SK-N-SH treated with all-trans-retinoic acid at 6 μM for 48 hours (cell line): ENCODE measurements at places on chromosomes 5 and 9.

DNA sequence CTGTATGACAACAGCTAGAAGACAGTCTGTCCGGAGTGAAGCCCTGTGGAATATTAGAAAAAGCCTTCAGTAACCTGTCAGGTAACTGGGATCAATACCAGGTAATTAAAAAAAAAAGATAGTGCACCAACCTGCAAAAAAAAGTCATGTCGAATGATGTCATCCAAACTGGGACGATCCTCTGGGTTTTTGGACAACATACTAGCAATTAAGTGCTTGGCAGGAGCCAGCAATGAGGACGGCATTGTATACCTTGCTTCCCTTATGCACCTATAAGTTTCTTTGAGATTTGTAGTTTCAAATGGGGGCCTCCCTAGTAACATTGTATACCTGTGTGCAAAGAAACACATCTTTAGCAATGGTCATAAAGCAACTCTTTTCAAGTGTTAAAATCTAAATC is 2.8 kb downstream of the PLK2 start:
- no peak for ATAC-seq

GRCh38 chr9:122347348-122348287 is 23.2 kb upstream of the PTGS1 start:
- peak; percentile 22 for ATAC-seq

DNA sequence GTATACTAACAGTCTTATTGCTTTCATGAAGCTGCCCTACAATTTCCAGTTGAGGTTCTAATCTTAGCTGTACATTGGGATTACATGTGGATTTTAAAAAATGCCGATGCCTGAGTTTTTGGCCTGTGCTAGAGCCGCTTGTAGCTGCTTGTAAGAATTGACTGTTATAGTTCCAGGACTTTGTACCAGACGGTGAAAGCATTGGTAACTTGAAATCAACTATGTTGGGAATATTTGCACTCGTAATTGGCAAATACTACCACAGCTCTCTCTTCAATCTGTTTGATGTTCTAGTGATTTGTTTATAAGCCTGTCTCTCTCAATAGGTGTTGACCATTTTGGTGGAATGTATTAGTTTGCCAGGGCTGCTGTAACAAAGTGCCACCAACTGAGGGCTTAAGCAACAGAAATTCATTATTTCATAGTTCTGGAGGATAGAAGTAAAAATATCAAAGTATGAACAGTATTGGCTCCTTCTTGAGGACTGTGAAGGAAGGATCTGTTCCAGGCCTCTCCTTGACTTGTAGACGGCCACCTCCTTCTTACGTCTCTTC is 50.5 kb upstream of the DHFR start:
- no peak for ATAC-seq

GRCh38 chr5:76565009-76565408 is 58.2 kb downstream of the F2RL2 start:
- no peak for ATAC-seq

DNA sequence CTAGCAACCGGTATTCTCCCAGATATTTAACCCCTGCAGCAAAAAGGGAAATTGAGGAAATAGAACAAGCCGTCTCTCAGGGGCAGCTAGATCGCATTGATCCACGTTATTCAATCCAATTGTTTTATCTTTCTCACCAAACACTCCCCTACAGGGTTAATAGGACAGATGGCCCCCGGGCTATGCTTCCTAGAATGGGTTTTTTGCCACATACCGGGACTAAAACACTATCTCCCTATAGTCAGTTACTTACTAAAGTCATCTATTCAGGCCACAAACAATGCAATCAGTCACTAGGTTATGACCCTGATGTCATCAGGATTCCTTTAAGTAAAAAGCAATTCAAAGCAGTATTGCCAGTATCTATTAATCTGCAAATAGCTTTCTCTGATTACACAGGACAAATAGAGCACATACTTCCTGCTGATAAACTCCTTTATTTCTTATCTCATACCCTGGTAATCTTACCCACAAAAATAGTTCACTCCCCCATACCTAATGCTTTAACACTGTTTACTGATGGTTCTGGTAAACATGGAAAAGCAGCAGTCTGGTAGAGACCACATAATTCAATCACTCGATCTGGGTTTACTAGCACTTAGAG is 159.0 kb downstream of the CPLANE1 start:
- ATAC-seq, result no peak

- no peak for ATAC-seq
Observed at GRCh38 chr9:93648181-93648580, 71.8 kb downstream of the PHF2 start.

GRCh38 chr5:58341476-58341875 is 118.4 kb downstream of the PLK2 start:
- no peak for ATAC-seq

GRCh38 chr5:93579692-93580062 is 1.3 kb downstream of the NR2F1-AS1 start:
- ATAC-seq, result peak; percentile 6

GRCh38 chr5:96703384-96703920 is 41.3 kb downstream of the CAST start:
- ATAC-seq, result no peak

- ATAC-seq, result no peak
Observed at GRCh38 chr5:67672636-67673035, 476.0 kb upstream of the CD180 start.

- ATAC-seq, result no peak
Observed at GRCh38 chr9:136508729-136509500, 26.1 kb upstream of the SEC16A start.

DNA sequence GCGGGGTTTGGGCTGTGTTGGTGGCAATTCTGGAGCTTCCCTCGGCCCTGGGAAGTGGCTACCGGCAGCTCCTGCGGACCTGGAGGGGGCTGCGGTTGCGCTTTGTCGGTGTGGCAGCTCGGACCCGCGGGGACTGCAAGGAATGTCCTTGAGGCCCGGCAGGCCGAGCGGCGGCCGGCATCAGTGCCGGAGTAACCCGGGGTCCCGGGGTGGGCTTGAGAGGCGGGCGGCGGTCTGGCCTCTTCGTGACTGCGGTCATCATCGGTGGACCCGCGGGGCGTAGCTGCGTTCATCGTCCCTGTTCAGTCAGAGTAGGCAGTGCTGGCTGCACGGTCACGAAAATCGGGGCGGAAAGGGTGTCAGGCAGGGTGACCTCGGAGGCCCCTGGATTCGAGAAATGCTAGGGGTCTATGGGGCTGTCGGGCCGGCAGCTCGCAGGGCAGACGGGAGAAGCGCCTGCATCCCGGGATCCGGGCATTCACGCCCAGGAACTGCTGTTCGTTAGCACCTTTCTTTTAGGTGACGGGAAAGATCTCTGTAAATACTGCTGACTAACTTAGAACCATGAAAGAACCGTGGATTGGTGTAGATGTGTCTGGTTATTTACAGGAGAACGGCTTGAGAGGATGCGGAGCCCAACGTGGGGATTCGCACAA is 474 bp downstream of the HMGCR start:
- peak; percentile 10 for ATAC-seq

GRCh38 chr5:33120671-33121070 is 320.1 kb upstream of the TARS1 start:
- peak; percentile 90 for ATAC-seq

- ATAC-seq, result no peak
Observed at GRCh38 chr9:110440796-110441195, 103.1 kb upstream of the TXNDC8 start.

- ATAC-seq, result peak; percentile 52
Observed at GRCh38 chr9:81535542-81536241, 153.7 kb downstream of the TLE1 start.

DNA sequence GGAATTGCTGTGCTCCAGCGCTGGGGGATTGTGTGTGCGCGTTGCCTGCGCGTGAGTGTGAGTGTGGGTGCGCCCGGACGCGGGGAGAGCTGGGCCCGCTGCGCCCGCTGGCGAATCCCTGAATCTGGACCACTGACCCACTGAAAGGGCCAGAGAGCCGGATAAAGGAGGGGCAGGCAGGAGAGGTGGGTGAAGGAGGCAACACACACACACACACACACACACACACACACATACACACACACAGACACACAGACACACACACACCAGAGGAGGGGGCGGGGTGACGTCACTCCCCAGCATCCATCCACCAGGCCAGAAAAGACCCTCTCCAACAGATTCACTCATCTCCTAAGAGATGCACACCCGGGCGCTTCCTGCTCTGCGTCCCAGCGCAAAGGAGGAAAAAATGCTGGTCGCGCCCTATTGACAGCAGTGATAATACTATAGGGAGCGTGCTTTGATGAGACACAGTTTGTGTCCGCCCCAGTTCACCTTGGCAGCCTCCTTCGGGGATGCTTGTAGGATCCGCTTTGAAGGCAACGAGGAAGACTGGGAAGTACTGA is 1059.1 kb upstream of the DMAC1 start:
- ATAC-seq, result no peak

GRCh38 chr5:160271836-160272235 is 40.5 kb downstream of the CCNJL start:
- no peak for ATAC-seq

DNA sequence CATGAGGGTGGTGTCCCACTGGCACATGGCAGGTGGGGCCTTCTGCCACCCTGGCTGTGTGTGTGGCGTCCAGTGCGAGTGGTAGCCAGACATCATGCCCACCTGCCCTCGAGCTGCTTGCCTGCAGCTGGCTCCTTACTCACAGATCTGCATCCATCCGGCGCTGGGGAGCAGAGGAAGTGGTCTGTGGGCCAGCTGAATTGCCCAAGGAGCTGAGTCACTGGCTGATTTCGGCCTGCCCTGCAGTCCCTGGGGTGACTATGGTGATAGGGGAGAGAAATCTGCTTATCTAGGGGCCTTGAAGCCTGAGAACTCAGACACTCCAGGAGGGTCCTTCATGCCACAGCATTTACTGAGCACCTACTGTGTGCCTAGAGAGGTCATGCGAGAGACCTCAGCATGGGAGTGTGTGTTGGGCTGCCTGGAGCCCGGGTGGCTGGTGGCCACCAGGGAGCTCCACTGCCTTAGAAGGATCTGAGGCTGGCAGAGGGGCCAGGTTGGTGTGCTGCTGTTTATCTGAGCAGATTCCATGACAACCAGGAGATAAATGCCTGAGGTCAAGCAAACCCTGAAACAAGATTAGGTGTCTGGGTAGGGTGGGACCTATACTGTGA is 57.1 kb downstream of the SLC22A5 start:
- ATAC-seq, result peak; percentile 57

DNA sequence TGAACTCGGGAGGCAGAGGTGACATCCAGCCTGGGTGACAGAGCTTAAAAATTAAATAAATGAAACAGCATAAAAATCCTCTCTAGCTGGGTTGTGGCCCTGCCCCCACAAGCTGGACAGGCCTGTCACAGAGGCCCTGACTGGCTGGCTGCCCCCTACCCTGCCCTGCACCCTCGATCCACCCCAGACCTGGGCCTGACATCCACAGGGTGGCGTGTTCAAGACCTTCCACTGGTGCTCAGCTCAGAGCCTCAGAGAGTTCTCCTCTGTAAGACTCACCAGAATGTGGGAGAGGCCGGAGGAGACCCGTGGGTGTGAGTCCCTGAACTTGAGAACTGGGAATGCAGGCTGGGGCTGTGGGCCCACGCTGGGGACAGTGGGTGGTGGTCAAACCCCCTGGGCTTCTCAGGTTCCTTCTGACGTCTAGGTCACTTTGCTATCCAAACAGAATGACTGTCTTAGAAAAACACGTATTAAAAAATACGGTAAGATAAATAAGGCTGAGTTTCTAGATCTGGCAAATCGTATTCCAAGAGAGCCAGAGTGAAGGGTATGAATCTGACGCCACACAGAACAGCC is 9.7 kb upstream of the WDR38 start:
- ATAC-seq, result no peak

- ATAC-seq, result no peak; the same call in 2 of the 3 replicates
Observed at GRCh38 chr9:36738318-36738976, 165.8 kb downstream of the MELK start.

- no peak for ATAC-seq
Observed at GRCh38 chr9:17216011-17216410, 81.2 kb downstream of the CNTLN start.

DNA sequence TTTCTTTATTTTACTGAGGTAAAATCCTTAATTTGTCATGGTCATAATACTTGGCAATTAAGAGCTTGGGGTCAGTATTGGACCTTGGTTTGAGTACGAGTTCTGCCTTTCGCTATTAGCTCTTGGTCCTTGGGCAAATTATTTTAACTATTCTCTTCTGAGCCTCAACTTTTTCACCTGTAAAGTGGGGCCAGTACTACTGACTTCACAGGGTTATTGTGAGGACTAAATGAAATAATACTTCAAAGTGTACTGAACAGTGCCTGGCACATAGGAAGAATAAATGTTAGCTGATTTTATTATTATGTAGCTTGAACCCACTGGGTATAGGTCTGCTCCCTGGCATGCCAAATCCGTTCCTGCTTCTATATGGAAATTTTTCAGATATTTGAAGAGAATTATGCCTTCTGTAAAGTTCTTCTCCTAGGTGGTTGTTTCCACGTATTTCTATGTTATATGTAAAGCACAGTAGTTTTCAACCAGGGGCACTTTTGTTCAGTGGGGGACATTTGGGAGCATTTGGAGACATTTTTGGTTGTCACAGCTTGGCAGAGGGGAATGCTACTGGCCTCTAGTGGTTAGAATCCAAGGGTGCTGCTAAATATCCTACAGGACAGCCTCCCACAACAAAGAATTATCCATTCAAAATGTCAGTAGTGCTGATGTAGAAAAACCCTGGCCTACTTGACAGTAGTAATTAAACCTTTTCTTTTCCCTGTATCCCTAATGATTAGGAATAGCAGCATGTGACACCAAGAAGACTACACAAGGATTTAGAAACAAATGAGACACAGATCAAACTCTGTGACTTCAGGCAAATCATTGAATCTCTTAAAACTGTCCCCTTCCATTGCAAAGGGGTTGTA is 4.5 kb downstream of the RCL1 start:
- ATAC-seq, result no peak

DNA sequence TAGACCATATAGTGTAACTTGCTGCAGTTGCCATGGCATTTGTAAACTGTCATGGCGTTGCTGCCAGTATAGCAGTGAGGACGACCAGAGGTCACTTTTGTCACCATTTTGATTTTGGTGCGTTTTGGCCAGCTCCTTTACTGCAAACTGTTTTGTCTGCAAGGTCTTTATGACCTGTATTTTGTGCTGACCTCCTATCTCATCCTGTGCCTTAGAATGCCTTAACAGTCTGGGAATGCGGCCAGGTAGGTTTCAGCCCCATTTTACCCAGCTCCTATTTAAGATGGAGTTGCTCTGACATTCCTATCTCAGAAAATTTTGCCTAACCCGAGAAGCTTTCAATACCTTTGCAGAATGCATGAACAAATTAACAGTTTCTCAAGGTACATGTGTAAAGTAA is 914.4 kb upstream of the ACO1 start:
- ATAC-seq, result no peak

- ATAC-seq, result peak; percentile 27; the same call in 2 of the 3 replicates
Observed at GRCh38 chr5:128081111-128081851, 2.3 kb upstream of the SLC12A2 start.

DNA sequence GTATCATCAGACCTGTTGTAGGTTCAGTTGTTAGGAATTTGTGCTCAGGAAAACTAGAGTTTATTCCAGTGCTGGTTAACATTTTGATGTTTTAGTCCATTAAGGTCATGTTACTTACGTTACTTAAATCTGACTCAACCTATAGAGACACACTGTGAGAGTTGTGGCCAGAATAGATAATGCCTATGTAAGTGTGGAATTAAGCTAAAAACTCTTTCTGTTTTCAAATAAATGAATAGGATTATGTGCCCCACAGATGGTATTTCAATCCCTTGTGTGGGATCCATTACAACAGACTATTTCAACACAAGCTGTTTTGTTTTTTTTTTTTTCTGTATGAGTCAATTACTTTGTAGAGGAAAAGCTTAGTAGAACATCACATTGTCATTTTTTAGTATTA is 68.1 kb downstream of the MEGF10 start:
- peak; percentile 59 for ATAC-seq
